Hematopoietic multipotent progenitor cell (in vitro differentiated cells): ENCODE measurements at places on chromosomes 1 and 21.

DNA sequence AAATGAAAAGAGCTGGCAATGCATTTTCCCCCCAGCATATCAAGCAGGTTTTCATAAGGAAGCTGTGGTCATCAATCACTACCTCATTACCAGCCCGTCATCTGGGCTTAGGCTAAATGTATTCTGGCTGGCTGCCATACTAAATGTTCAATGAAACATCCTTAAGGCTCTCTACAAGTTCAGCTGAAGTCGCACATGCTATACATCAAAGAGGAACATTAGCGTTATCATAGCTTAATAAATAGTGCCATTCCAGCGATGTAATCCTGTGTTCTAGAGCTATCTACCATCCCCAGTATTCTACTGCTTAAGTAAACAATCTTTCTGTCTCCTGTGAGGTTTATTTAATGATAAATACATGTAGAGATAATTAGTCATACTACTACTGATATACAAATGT lies 288.8 kb downstream of the DPYD start:
- DNase-seq, result peak; percentile 3

GRCh38 chr1:93671099-93671621 lies 10.5 kb downstream of the BCAR3 start:
- no peak for DNase-seq

DNA sequence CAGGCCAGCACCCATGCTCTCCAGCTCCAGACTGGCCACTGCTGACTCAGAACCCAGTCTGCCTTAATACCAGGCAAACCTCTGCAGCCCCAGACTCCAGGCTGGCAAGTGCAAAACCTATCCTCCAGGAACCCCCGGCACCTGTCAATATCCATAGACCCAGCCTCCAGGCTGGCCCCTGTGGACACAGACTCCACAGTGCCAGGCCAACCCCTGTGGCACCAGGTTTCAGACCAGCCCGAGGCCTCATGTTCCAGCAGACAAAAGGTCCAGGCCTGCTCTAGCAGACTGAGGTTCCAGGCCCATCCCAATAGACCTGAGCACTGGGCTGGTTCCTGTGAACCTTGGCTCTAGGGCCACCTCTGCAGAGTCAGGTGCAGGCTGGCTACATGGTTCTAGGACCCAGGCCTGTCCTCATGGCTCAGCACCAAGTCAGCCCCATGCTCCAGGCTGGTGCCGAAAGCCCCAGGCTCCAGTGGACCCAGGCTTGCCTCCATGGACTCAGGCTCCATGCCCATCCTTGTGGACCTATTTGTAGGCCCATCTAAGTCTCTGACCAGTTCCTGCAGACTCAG lies 118.2 kb downstream of the WDR3 start:
- DNase-seq, result no peak

- no peak for DNase-seq
These were observed 8.3 kb upstream of the TNFRSF9 start for GRCh38 chr1:7948960-7949359.

GRCh38 chr1:203278885-203279406 lies 26.4 kb upstream of the BTG2 start:
- DNase-seq, result no peak

DNA sequence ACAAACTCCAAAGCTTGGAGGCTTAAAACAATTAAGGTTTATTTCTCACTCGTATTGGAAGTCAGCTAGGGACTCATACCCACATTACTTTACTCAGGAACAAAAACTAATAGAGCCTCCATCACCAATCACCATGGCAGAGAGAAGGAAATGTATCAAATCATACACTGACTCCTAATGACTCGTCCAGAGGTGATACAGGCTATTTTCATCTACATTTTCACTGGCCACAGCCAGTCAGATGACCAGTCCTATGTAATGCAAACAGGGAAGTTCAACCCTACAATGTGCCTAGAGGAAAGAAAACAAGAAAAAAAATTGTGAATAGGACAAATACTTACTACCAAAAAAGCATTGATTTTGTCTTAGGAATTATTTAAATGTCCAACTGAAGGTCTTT lies 110.3 kb downstream of the SEC16B start:
- DNase-seq, result no peak

GRCh38 chr1:3208819-3209200 lies 139.8 kb downstream of the PRDM16 start:
- DNase-seq, result no peak

GRCh38 chr1:187655104-187655503 lies 826.4 kb downstream of the PLA2G4A start:
- no peak for DNase-seq

GRCh38 chr1:243646841-243647240 lies 203.2 kb downstream of the AKT3 start:
- DNase-seq, result no peak

- no peak for DNase-seq
These were observed 169.1 kb downstream of the NTNG1 start for GRCh38 chr1:107309962-107310361.

DNA sequence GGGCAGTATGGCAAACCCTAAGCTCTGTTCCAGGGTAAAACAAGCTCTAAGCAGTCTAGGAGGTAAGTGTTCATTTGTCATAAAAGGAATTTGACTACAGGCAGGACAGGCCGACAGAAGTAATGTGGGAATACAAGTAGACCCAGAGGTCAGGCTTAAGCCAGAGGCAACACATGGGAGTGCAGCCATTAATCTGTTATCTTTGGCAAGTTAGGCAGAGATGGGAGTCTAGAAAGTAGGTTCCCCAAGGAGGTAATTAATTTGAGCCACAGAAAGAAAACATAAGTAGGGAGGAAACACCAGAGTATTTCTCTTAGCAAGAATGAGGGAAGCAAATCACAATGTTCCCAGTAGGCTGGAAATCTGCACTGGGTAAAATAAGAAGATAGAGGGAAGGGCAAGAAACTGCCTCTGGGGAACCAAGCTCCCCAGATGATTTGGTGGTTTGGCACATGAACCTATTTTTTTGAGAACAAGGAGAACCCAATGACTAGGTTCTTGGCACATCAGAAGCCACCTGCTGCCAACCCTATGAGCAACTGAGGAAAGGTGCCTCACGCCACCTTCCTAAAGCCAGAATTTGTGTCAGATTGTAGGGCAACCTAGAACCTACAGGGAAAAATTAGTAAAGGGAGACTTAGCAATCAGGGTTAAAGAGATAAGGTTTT lies 636.4 kb upstream of the PLXNA2 start:
- no peak for DNase-seq

DNA sequence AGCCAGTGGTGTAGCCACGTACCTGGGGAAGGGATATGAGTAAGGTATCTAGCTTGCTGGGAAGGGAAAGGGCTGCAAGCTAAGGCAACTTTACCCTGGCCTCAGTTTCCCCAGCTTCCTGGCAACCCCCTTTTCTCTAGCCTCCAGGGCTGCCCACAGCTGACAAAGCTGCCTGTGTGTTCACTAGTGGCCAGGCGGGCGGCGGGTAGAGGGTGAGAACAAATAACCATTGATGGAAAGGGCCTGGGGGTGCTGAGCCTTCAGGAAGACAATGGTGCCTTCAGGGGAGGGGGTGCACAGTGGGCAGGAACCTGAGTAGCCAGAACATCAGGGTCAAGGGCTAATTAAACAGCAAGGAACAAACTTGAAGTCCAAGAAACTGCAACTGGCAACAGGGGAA lies 6.1 kb downstream of the CERS2 start:
- DNase-seq, result no peak

GRCh38 chr21:45880097-45881068 lies 101.2 kb upstream of the COL6A1 start:
- DNase-seq, result peak; percentile 66

- no peak for DNase-seq
These were observed 26.1 kb downstream of the SYF2 start for GRCh38 chr1:25206201-25206600.

DNA sequence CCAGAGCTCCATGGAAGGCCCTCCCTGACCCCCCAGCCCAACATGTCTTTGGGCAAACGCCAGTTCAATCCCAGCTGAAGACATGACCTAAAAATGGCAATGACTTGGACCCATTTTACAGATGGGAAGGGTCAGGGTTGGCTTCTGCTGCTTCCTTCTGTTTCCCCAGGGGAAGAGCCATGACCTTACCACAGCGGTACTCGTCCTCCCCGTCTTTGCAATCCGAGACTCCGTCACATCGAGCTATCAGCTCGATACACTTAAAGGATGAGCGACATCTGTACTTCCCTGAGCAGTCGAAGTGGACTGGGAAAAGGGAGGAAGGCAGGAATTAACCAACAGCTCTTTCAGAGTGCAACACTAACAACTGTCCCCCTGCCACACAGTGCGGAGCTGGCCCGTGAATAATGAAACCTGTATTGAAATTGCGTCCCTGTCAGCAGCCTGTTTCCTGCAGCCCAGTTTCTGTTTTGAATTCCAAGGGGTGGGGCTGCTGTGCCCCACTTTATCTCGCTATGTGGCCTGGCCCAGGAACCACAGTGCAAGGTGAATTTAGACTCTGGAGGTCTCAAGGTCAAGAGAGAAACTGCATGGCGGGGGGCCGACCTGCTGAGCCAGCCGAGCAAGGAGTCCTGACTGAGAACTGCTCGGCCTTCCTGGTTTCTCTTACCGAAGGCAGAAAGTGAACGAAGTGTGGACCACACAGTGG lies 7.0 kb downstream of the TMPRSS3 start:
- no peak for DNase-seq

GRCh38 chr1:162381383-162381782 lies at the start of gene C1orf226:
Gene C1orf226, plus strand, starts transcription at chr1:162381728. Its CDS starts 174 bp downstream, at chr1:162381902.
- no peak for DNase-seq

- no peak for DNase-seq
These were observed 1.2 kb downstream of the PIK3C2B start for GRCh38 chr1:204493145-204493983.

DNA sequence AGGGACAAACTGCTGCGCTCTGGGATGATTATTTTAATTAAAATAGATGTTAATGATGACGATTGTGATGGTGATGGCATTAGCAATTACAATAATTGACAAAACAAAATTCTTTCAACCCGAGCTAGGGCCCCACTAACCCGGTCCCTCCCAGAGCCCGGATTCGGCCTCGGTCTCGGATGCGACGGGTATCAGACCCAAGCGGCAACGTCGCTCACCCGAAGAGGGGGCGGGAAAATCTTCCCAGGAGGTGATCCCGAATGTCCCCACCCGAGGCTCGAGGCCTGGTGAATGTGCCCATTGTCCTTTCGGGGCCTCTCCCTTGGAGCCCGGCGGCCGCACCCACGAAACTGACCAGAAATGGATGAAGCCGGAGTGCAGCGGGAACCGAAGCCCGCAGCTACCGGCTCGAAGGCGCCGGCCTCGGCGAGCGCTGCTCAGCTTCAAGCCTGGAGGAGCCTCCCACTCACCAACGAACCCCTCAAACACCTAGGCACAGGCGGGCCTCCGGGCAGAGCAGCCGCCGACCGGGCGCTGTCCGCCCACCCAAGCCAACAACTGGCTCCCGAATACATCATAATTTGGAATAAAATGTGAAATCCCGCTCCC lies 1.2 kb downstream of the TAL1 start:
- no peak for DNase-seq

DNA sequence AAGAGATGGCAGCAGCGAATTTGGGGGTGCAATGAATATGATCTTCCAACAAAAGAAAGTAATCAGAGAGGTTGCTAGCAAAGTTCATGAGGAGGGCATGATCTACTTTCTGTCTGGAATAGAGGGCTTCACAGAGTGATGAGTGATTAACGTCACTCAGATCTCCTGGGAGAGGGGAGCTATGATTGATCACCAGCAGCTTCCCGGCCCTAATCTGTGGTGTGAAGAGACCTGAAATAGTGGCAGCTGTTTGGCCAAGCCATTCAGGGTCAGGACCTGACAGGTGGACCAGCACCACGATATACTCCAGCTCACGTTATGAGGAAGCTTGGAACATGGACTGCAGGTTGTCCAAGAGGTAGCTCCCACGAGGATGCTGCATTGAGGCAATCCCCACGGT lies 19.9 kb upstream of the TMEM183A start:
- no peak for DNase-seq

GRCh38 chr1:71649608-71650007 lies 568.8 kb upstream of the ZRANB2 start:
- DNase-seq, result no peak

GRCh38 chr1:145960468-145961108 lies 2.8 kb upstream of the LIX1L start:
- no peak for DNase-seq

DNA sequence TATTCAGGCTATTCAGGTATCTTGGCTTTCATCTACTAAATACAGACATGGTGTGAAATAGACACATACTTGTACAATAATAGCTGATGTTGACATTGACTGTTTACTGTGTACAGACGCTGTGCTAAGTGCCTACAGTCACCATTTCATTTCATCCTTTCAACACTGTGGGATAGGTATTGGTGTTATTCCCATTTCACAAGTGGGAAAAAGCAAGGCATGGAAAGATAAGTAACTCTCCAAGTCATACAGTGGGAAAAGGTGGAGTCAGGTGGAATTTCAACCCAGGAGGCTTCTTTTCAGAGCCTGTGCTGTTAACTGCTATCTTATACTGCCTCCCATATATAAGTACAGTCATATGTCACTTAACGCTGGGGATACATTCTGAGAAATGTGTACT lies 49.6 kb upstream of the ATP1A1 start:
- no peak for DNase-seq

DNA sequence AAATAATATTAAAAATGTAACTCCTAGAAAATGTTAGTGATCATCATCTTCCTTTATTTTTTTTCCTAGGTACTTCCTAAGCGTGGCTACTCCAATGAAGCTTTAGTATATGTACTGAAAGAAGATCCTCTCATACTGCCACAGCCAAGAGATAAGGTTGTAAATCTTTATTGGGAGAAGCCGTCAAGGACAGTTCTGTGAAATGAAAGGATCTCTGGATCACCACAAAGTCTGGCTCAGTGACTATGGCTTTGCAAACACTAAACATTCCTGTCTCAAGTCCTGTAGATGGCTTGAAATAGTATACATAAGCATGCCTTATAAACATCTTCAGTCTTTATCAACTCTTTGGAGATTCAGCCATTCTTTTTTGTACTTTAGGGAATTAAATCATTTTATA lies 61.2 kb upstream of the DPH5 start:
- DNase-seq, result no peak

GRCh38 chr1:205434738-205435137 lies 12.9 kb upstream of the LEMD1 start:
- DNase-seq, result no peak

GRCh38 chr1:201766131-201766866 lies 62.7 kb upstream of the IPO9 start:
- DNase-seq, result no peak

DNA sequence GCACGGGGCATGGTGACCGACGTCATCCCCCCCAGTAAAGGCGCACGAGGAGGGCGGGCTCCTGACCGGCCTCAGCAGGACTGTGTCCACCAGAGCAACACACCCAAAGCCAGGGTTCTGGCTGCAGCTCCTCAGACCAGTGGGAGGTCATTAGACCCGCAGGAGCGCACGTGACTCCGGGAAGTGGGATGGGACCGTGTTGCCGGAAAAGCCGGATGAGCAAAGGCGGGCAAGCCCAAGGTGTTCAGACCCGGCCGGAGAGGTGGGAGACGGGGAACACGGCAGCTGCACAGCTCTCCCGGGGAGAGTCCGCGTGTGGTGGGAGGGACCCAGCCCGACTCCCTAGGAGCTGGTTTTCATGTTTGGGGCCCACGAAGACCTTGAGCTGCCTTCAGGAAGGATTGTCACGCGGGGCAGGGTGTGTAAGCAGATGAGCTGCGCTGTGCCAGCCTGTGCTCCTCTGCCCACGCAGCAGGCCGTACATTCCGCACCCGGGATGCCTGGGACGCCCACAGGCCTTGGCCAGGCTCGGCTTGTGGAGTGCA lies 20.6 kb upstream of the TRAPPC10 start:
- DNase-seq, result no peak

GRCh38 chr1:20928146-20928545 lies 141.0 kb upstream of the HP1BP3 start:
- DNase-seq, result peak; percentile 3
